ENCODE measurements at places on chromosomes 13 and 19. TPM values are rescaled to one million over a fixed set of nuclear protein-coding genes. Genes with fewer than 3 reads are reported as not detected.

- peaks cover 3% of the 10 kb centered on the region for H3K36me3 ChIP-seq
- no peak for DNase-seq
- peak overlapping the region; percentile 35 for H3K27ac ChIP-seq
- no peaks in the 10 kb centered on the region for H3K27me3 ChIP-seq
- H3K4me3 ChIP-seq: no peak overlapping the region
- no peaks in the 10 kb centered on the region for H3K4me1 ChIP-seq
Observed at GRCh38 chr13:49146950-49147355, 73.2 kb upstream of the MLNR start.

GRCh38 chr19:40284251-40284500, 969 bp downstream of the AKT2 start:
- peak overlapping the region; percentile 89 for H3K27ac ChIP-seq
- H3K4me1 ChIP-seq: peaks cover 58% of the 10 kb centered on the region
- H3K27me3 ChIP-seq: no peaks in the 10 kb centered on the region
- DNase-seq: no peak
- peak overlapping the region; percentile 94 for H3K4me3 ChIP-seq

GRCh38 chr19:18514800-18515682, 6.8 kb downstream of the ELL start:
- peak overlapping the region; percentile 97 for H3K27ac ChIP-seq
- DNase-seq: no peak
- no peak overlapping the region for H3K4me3 ChIP-seq
- H3K4me1 ChIP-seq: peaks cover 79% of the 10 kb centered on the region
- H3K36me3 ChIP-seq: no peaks in the 10 kb centered on the region
- no peaks in the 10 kb centered on the region for H3K27me3 ChIP-seq

DNA sequence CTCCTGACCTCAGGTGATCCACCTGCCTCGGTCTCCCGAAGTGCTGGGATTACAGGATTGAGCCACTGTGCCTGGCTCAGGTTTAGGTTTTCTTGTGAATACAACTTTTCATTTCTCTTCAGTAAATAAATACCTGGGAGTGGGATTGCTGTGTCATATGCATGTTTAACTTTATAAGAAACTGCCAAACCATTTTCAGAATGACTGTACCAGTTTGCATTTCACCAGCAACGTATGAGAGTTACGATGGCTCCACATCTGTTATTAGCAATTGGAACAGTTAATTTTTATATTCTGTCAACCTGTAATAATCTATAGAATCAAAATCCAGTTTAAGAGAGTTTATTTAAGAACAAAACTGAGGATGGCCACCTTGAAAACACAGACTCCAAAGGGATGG, 52.2 kb downstream of the TEX26 start:
- H3K4me1 ChIP-seq: no peaks in the 10 kb centered on the region
- H3K4me3 ChIP-seq: no peak overlapping the region
- DNase-seq: no peak

- no peak overlapping the region for H3K27ac ChIP-seq
- no peaks in the 10 kb centered on the region for H3K27me3 ChIP-seq
- DNase-seq: no peak
- no peak overlapping the region for H3K4me3 ChIP-seq
- H3K4me1 ChIP-seq: peaks cover 28% of the 10 kb centered on the region
- H3K36me3 ChIP-seq: no peaks in the 10 kb centered on the region
Observed at GRCh38 chr19:49863254-49863934, 4.0 kb downstream of the PNKP start.

GRCh38 chr19:7773841-7774240, 10.8 kb downstream of the CLEC4M start:
- no peak for DNase-seq
- H3K4me3 ChIP-seq: no peak overlapping the region
- no peaks in the 10 kb centered on the region for H3K36me3 ChIP-seq
- H3K27ac ChIP-seq: no peak overlapping the region

GRCh38 chr19:7928741-7929701, 3.1 kb upstream of the CTXN1 start:
- H3K4me3 ChIP-seq: no peak overlapping the region
- no peak for DNase-seq
- H3K36me3 ChIP-seq: no peaks in the 10 kb centered on the region
- H3K4me1 ChIP-seq: peaks cover 20% of the 10 kb centered on the region

- H3K27ac ChIP-seq: no peak overlapping the region
- no peaks in the 10 kb centered on the region for H3K4me1 ChIP-seq
- no peaks in the 10 kb centered on the region for H3K36me3 ChIP-seq
Observed at GRCh38 chr19:33254245-33254824, 28.7 kb upstream of the SLC7A10 start.

- H3K4me1 ChIP-seq: no peaks in the 10 kb centered on the region
- no peak overlapping the region for H3K27ac ChIP-seq
- DNase-seq: no peak
- no peaks in the 10 kb centered on the region for H3K27me3 ChIP-seq
- no peak overlapping the region for H3K4me3 ChIP-seq
Observed at GRCh38 chr13:76350399-76350798, 535.8 kb downstream of the KCTD12 start.

DNA sequence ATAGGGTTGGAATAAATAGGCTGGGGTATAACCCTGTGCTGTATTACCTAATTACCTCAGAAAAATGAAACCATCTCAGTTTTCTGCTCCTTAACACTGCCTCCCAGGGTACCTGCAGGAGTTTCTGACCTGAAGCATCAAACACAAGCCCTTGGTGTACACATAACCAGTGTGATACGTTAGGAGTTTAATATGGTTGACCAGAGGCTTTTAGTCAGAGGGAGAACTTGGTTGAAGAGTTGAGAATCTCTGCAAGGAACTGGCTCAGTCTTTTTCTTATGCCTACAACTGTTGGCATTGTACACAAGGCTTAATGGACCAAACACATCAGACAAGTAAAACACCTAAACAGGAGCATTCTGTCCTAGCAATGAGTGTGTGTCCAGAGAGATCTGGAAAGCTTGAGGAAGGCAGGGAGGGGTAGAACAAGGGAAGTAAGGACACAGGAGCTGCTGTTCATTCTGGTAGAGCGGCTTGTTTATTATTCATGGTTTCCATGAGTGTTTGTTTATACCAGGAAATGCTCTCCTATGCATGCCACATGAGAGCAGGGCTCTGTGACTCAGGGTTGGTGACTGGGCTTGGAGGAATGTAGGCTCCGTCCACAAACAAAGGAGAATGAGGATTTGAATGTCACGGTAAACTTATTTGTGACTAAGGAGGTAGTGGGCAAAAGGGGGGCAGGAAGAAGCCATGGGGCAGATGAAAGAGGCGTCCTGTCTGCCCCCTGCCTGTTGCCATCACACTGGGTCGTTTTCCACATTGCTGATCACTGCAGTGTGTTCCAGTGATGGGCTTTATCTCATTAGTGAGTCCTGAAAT, 11.9 kb upstream of the SPATA13 start:
- H3K4me1 ChIP-seq: no peaks in the 10 kb centered on the region
- no peak for DNase-seq
- no peaks in the 10 kb centered on the region for H3K27me3 ChIP-seq
- H3K27ac ChIP-seq: no peak overlapping the region

GRCh38 chr19:7534531-7535046, 928 bp upstream of the PNPLA6 start:
- peaks cover 15% of the 10 kb centered on the region for H3K4me1 ChIP-seq
- no peak for DNase-seq
- peak overlapping the region; percentile 92 for H3K4me3 ChIP-seq
- H3K27ac ChIP-seq: peak overlapping the region; percentile 89
- H3K36me3 ChIP-seq: no peaks in the 10 kb centered on the region
- H3K27me3 ChIP-seq: no peaks in the 10 kb centered on the region

GRCh38 chr19:43748685-43749084, 6.1 kb downstream of the SMG9 start:
- H3K36me3 ChIP-seq: peaks cover 67% of the 10 kb centered on the region
- H3K27ac ChIP-seq: no peak overlapping the region
- no peak overlapping the region for H3K4me3 ChIP-seq

Gene ATP7B
- 1.6 TPM for total RNA-seq

Gene ZNF468
- total RNA-seq: 3.8 TPM

Gene ZNF699
- 2.0 TPM for total RNA-seq

Gene NXNL1
- not detected for total RNA-seq

Gene ZNF730
- total RNA-seq: not detected

Gene KLHL1
- not detected for total RNA-seq

Gene TMPRSS9
- not detected for total RNA-seq

Gene HSD17B14
- total RNA-seq: 1.7 TPM

Gene TNNT1
- total RNA-seq: 6,162 TPM

Gene ZNF729
- total RNA-seq: not detected

Gene TBXA2R
- total RNA-seq: 0.51 TPM

Data from gastrocnemius medialis (tissue), 4 donors.